ENCODE measurements at places on chromosomes 5 and 9.

GRCh38 chr5:110768138-110768860, 29.5 kb downstream of the SLC25A46 start:
- no peak for DNase-seq

- no peak for DNase-seq
These were observed 2.2 kb upstream of the EXOSC3 start for GRCh38 chr9:37787059-37787458.

GRCh38 chr9:81082221-81082620, 607.1 kb downstream of the TLE1 start:
- no peak for DNase-seq

DNA sequence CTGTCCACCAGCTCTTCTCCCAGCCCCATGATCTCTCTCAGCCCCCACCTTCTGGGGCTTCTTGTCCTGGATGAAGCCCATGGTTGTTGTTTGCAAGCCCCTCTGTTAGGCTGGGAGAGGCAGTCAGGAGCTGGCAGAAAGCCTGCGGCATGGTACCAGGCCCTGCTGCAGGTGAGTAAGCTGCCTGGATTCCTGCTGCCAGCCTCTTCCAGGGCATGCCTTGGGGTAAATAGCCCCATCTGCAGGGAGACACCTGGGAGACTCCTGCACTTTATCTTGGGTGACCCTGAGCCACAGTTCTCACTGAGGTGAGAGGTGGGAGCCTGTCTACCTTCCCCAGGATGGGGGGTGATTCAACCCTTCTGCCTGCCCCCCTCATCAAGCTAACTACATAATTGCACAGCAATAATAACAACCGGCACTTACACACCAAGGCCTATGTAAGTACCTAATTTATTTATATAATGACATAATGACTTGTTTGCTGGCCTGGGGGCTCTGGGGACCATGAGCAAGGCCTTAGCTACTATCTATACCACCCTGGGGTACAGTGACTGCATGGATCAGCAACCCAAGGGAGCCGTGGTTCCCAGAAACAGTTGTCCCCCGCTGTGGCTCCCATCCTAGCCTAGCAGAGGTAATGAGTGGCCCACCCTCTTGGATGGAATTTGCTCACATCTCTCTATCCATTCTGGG, 116.0 kb downstream of the PSD2 start:
- no peak for DNase-seq

GRCh38 chr9:82424599-82425120, 436.1 kb downstream of the SPATA31D1 start:
- DNase-seq: no peak
